ENCODE measurements at places on chromosomes 5 and 9.

- no peak for DNase-seq
Observed at GRCh38 chr5:120621339-120621738, 157.2 kb downstream of the PRR16 start.

DNA sequence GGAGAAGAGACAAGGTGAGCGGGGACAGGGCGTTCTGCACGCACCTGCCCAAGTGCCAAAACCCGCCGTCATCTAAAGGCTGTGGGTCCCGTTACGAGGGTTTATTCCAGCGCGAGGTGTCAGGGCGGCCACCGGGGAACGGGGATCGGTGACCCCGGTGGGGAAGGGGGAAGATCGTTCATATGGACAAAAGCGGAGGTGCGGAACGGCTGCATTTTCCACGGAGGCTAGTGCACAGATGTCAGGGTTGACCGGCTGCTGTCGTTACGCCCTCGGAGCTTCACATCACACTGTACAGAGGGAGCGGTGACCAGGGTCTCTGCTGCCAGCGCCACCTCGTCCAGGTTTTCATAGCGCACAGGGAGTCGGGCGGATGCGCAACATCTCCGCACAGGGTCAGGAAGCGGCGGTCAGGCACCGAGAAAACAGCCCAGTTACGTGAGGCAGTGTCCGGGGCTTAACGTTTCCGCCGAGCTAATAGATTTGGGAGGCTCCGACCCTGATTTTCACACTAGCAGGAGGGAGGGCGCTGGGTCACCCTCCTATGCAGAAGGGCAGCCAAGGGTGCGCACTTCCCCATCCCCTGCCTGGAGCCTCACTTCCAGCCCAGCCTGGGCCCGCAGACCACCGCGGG, 13.5 kb downstream of the BTNL9 start:
- DNase-seq, result no peak

GRCh38 chr9:99057665-99058625, 47.0 kb upstream of the TGFBR1 start:
- peak; percentile 41 for DNase-seq

GRCh38 chr5:82265047-82265446, 13.1 kb downstream of the RPS23 start:
- no peak for DNase-seq

DNA sequence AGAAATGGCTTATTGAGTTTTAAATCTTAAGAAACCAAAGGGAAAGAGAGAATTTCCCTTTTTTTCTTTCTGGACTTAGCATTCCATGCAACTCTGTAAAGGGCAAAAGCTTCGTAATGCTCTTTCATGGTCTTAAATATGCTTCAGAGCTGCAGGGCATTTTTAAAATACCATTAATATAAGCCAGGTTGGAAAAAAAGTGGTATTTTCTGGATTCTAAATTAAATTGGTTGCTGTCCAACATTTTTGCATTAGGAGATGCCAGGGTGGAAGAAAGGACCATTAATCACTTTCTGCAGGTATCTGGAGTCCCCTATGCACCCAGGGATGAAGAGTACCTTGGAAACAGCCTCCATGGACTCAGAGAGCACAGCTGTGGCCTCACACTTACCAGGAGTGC, 215.1 kb upstream of the DAPK1 start:
- DNase-seq, result no peak

- DNase-seq, result no peak
Observed at GRCh38 chr5:59321642-59322041, 571.9 kb downstream of the PDE4D start.

- peak; percentile 54 for DNase-seq
Observed at GRCh38 chr9:12798066-12798770, 23.4 kb downstream of the LURAP1L start.

DNA sequence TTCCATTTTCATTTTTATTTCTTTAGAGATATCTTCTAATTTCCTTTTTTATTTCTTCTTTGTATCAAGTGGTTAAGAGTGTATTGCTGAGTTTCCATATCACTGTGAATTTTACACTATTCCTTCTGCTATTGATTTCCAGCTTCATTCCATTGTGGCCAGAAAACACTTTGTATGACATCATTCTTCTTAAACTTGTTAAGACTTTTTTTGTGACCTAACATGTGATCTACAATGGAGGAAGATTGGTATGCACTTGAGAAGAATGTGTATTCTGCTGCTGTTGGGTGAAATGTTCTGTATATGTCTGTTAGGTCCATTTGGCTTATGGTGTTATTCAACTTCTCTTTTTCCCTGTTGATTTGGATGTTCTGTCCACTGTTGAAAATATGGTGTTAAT, 274.2 kb upstream of the PUM3 start:
- no peak for DNase-seq

DNA sequence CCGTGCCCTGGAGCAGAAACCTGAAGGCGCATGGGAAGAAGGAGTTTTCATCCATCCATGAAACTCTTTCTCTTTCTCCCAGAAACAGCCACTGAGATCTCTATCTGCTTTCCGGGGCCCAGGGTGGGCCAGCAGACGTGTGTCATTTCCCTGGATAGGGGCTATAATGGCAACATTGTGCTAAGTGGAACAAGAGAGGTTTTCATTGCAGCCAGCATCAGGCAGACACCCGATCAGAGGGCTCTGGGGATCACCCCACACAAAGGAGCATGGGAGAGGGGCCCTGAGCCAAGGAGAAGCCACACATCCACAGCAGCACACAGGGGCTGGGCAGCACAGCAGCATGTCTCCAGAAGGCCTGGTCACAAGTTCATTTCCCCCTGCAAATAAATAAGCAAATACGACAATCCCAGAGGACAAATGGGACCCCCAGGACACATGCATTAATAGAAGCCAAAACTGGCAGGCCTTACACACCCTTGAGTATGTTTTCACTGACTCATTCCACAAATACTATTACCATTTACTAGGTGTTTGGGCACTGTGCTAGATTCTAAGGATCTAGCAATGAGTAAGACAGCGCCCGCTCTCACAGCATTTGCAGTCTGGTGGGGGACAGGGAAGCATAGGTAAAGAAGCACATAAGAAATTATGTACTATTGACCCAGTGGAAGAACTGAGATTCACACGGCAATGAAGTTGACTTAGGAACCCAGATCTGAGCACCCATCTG, 4.3 kb upstream of the AFAP1L1 start:
- no peak for DNase-seq

DNA sequence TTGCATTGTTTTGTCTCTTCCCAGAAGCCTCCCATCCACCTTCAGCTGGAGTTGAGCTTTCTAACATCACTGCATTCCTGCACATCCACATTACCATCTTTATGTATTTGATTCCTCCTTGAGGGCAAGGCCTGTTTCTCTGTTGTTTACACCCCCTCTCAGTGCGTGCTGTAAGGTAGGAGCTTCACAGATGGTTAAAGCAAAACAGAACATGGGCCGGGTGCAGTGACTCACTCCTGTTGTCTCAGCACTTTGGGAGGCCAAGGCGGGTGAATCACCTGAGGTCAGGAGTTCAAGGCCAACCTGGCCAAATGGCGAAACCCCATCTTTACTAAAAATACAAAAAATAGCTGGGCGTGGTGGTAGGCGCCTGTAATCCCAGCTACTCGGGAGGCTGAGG, 110.9 kb downstream of the KCNIP1 start:
- DNase-seq, result no peak

DNA sequence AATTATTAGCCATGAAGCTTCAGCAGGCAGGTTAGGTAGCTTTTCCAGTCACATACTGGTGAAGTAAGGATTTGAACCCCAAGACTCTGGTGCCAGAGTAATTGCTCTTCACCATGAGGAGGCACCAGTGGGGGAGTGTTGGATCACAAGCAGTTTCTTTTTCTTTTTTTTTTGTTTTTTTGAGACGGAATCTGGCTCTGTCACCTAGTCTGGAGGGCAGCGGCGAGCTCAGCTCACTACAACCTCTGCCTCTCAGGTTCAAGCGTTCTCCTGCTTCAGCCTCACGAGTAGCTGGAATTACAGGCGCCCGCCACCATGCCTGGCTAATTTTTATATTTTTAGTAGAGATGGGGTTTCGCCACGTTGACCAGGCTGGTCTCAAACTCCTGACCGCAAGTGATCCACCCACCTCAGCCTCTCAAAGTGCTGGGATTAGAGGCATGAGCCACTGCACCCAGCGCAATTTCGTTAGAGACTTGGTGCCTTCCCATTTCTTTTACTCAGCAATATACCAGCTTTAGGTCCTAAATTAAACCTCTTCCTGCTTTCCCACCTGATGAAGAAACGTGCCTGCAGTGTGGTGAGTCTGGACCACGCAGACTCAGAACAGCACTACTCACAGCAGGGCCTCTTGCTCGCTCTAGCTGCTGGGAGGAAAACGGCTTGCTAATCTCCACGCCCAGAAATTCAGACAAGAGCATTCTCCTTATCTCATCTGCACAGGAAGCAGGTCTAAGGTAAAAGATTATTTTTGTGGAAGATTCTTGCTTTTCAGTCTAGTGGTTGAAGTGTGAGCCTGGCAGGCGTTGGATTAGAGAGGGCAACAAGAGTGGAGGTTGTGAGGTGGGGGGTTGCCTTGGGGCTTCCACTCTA, at the start of gene S100Z:
TSS of gene S100Z (plus strand) at position 596 of the 873 bp plus-strand sequence. CDS start 25,346 bp downstream, outside the sequence.
- no peak for DNase-seq

DNA sequence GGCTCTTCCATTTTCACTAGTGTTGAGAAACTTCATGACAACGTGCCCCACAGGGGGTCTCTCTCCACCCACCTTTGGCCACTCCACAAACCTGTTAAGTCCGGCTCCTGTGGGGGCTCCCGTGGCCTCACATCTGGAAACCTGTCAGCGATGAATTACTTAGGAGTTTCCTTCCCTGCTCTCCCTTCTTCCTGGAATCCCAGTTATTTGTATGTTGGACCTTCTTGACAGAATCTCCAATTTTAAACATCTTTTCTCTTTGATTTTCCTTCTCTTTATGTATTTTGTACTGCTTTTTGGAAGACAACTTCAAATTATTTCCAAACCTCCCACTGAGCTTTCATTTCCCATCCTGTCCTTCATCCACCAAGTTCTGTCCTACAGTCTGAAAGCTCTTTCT, 55.1 kb upstream of the NRARP start:
- DNase-seq, result no peak

DNA sequence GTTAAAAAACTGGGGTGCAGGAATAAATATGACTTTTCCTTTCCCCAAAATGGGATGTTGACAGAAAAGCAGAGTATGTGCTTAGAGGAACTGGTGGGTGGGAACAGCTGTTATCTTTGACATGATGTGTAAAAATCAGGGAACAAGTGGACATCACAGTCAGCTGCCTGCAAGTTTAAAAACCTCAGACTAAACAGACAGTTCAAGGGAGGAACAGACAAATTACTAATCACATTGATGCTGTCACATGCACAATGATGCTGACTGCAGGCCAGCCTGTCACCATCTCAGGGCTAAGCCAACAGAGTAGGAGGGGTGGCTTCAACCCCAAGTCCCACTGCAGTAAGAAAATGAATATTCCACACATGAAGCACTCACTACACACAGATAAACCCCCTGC, 38.2 kb upstream of the UBAP2 start:
- no peak for DNase-seq
